ENCODE measurements at places on chromosomes 6 and 20.

DNA sequence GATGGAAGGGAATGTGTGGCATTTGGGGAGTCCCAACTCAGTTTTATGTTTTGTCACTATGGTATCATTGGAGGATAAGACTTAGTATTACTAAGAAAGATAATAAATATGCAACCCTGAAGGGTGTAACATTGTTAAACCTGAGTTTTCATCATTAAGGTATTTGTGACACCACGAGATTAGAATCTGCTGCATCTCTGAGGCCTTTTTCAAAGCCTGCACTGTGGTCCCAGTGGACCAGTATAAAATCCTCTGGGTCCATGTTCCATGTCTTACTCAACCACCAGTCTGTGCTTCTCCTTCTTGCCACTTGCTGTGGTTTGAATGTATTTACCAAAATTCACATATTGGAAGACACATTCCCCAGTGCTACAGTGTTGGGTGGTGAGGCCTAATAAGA lies 130.6 kb downstream of the TBX18 start:
- DNase-seq = no peak

- no peak for DNase-seq
These were observed 97.7 kb upstream of the VGLL2 start for GRCh38 chr6:117167520-117168271.

- DNase-seq = peak; percentile 74
These were observed 573 bp downstream of the SNX3 start for GRCh38 chr6:108260126-108260808.

DNA sequence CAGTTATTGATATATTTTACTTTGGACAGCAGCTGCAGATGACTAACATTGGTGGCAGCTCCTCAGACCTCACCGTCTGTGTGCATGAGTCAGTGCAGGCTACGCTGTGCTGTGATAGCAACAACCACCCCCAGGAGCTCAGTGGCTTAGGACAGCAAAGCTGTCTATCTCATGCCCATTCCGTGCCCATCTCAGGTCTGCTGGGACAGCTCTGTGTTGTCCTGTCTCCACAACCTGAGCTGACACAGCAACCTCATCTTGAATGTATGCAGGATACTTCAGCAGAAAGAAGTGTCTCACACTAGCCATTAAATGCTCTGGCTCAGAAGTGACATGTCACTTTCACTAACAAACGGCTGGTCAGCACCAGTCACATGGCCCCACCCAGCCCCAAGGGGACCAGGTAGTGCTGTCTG lies 47.7 kb downstream of the BANF2 start:
- no peak for DNase-seq

GRCh38 chr20:50664254-50664653 lies 27.1 kb downstream of the RIPOR3 start:
- DNase-seq = no peak

DNA sequence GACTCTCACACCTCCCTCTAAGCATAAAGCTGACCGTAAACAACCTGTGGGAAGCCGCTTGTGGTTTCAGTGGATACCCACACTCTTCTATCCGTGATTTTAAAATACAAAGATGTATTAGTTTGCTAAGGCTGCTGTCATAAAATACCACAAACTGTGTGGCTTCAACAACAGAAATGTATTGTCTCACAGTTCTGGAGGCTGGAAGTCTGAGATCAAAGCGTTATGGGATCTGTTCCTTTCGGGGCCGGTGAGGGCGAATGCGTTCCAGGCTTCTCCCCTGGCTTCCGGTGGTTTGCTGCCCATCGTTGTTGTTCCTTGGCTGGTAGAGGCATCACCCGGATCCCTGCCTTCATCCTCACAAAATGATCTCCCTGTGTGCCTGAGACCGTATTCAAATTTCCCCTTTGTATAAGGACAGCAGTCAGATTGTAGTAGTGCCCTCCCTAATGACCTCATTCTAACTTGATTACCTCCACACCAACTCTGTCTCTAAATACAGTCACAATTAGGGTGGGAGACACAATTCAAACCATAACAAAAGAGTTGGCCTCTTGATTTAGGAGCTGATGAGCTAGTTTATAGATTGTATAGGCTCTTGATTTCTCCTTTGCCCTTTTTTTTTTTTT lies 210.6 kb upstream of the SOX4 start:
- no peak for DNase-seq

GRCh38 chr20:32183947-32184635 lies 23.5 kb downstream of the PLAGL2 start:
- DNase-seq = no peak

- no peak for DNase-seq
These were observed 14.7 kb downstream of the CLDN20 start for GRCh38 chr6:155278319-155279049.

DNA sequence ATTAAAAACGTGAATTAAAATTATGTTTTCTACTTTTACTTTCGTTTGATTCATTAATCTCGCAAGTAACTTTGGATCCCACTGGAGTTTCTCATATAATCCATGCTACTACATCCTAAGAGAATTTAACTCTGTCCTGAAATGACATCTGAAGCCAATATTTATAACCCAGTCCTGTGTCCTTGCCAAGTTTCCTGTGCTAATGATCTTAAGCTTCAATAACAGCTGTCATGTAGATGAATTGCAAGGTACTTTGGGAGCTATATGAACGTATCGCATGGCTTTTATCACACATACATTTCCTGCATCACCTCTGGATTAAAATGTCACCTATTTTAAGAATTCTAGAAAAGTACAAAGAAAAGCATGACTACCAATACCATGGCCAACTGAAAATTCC lies 833.8 kb upstream of the CITED2 start:
- DNase-seq = no peak

DNA sequence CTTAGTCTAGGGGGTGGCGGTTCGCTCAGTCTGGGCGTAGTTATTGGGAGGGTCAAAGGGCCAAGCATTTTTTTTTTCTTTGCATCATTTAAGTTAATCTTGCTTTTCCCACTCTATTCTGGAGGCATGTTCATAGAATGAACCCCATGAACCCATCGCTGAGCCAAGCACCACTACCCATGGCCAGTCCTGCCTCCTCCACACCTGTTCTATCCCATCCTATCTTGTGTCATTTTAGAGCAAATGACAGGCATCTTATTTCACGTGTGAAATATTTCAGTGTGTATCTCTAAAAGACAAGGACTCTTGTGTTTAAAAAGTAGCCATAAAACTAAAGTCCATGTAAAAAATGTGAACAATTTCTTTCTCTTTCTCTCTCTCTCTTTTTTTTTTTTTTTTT lies 13.9 kb downstream of the SRC start:
- DNase-seq = no peak

GRCh38 chr6:133092771-133093170 lies 148.4 kb upstream of the EYA4 start:
- DNase-seq = no peak

GRCh38 chr20:38198238-38198861 lies 33.3 kb upstream of the TGM2 start:
- DNase-seq = no peak

DNA sequence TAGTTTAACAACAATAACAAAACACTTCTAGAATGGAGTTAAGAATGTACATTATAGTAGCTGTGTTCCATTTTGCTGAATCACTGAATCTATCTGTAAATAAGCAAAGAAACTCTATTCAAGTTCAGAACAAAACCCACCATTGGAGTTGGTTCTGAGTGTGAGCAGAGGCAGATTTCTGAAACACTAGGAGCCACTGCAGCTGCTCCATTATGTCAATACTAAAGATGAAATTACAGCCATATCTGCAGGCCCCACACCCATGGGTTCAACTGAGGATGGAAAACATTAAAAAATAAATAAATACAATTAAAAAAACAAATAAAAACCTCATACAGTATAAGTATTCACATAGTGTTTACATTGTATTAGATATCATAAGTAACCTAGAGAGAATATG lies 91.0 kb downstream of the REPS1 start:
- no peak for DNase-seq

DNA sequence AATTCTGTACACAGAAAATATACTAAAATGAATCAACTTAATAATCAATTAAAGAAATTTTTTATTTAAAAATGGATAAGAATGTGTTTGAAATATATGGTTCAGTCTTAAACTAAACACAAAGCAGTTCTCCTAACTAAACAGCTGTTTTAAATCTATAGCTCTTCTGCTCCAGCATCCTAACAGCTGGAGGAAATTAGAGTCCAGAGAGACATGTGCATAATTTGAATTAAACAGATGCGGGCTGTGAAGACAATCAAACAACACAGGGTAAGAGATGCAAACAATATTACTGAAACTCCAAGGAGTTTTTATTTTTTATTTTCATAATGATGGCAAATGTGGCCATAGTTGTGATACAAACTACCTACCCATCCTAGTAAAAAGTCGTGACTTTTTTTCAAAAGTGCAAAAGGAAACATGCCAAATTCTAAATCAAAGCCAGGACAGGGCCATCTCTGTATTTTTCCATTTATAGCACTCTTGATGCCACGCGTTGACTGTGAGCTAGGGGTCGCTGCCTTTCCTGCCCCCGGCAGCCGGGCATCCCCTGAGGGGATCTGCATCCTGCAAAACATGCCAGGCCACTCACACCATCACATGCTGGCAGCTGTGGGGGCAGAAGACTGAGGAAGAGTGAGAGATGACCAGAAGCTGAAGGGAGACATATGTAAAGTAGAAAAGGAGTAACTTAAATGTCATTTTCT lies 310.6 kb downstream of the PRKN start:
- DNase-seq = no peak

DNA sequence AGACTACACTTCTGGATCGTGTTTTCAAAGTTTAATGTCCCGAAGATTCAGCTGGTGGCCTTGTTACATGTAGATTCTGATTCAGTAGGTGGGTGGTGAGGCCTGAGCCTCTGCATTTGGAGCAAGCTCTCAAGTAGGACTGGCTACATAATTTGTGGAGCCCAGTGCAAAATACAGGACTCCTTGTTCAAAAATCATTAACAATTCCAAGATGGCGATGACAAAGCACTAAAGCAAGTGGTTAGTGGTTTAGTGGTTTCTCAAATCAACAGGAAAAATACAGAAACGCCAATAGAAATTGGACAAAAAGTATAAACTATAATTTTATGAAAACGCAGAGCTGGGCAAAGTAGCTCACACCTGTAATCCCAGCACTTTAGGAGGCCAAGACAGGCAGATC lies 133.7 kb upstream of the STMND1 start:
- no peak for DNase-seq

DNA sequence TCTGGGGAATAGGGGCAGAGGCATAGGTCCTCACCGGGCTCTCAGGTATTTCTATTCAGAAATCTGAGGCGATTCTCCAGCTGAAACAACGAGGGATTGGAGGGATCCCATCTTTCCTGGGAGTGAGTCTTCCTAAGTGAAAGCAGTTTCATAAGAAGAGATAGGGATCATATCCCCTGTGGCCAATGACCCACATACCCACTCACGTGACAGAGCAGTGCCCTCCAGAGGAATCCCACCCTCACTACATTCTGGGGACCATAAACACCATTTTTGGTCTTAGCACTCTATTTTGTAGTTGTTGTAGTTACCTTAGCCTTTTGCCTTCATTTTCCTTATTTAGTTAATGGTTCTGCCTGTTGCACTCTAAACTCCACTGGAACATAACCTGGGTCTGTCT lies 121.1 kb downstream of the GPR63 start:
- no peak for DNase-seq

GRCh38 chr6:72401865-72402264 lies 220.0 kb upstream of the KCNQ5 start:
- DNase-seq = no peak

DNA sequence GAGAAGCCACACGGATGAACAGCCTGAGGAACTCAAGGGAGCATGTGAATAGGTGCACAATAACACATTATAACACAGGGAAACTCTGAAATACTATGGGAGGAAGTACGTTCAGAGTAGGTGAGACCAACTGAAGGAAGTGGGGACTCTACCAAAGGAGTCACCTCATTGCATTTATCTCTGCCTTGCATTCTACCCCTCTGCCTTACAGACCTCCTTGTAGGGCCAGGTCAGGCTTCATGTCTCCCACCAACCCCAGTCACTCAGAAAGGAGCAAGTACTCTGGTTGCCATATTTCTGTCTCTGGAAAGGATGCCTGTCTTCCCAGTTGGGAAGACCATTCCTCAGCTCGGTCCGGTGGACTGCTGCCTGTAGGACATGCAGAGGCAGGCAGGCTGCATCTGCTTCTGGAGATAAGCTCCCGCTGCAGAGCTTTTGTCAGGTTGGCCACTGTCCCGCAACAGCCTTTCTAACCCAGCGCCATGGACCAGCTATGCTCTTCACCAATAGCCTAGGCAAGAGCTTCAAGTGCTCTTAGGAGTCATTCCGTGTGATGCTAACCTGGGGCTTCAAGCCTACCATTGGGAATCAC lies 51.6 kb upstream of the ASIP start:
- no peak for DNase-seq

DNA sequence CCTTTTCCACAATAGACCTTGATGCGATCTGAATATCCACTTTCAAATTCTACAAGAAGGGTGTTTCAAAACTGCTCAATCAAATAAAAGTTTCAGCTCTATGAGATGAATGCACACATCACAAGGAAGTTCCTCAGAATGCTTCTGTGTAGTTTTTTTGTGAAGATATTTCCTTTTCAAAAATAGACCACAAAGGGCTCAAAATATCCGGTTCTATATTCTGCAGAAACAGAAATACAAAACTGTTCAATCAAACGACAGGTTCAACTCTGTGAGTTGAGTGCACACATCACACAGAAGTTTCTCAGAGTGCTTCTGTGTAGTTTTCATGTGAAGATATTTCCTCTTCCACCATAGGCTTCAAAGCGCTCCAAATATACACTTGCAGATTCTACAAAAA lies 293.9 kb upstream of the DEFB115 start:
- DNase-seq = no peak

DNA sequence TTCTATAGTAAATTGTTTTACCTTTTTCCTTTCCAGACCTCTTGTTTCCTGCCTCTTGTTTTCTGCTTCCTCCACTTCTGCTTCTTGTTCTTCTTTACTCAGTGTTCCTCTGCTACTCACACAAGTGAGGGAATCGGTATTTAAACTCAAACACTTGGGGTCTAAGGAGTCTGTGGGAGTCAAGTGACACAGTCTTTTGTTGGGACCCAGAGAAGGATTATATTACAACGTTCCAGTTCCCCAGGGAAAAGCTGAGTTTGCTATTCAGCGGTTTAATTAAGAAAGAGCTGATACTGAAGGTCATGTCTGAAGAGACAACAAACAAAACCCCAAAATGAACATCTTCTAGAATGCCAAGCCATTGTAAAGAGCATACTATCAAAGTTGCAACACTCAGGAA lies 107.8 kb upstream of the CITED2 start:
- DNase-seq = no peak

GRCh38 chr6:157946053-157946617 lies 35.5 kb upstream of the SYNJ2 start:
- DNase-seq = no peak

GRCh38 chr6:119205911-119206618 lies 127.6 kb upstream of the FAM184A start:
- no peak for DNase-seq

DNA sequence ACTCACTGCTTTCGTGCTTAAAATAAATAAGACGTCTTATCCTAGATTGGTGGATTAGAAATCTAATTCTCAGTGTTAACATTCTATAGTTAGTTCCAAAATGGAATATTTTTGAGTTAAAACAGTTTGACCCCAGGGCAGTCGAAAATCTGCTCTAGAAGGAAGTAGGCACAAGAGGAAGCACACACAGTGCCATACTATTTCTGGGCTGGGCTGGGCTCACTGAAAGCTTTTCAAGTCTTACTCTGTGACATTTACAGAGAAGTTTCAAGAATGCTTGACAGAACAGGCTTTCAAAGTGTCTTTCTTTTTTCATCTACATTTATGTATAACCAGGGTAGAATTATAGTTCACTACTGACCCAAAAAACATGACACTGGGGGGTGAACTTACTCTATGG lies 209.8 kb downstream of the SOD2 start:
- DNase-seq = no peak
